ENCODE measurements at places on chromosomes 2 and 18. TPM values are rescaled to one million over a fixed set of nuclear protein-coding genes. Genes with fewer than 3 reads are reported as not detected.

GRCh38 chr2:136798766-136799165 is 33.4 kb downstream of the THSD7B start:
- DNase-seq, result no peak

- DNase-seq, result no peak
Measured at GRCh38 chr18:22349317-22349898, 68.3 kb downstream of the CTAGE1 start.

The PSMA8 gene
- total RNA-seq, result not detected

DNA sequence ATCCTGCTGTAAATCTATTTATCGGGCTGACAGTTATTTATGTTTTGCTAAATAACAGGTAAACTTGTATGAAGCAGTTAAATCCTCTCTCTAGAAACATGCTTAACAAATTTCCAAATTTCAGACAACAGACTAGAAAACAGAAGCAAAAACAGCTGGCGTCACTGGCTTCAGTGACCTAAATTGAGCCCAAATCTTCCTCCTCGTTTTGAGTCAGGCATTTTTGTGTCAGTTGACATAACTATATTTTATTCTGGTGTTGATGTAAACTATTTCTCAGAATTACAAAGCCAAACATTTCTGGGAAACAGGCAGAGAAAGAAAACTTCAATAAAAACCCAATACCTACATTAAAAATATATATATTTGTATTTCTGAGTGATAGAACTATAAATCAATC is 21.7 kb downstream of the RBMS1 start:
- DNase-seq, result no peak

The LYG2 gene
- not detected for total RNA-seq

The LOXL3 gene
- 93.6 TPM for total RNA-seq

DNA sequence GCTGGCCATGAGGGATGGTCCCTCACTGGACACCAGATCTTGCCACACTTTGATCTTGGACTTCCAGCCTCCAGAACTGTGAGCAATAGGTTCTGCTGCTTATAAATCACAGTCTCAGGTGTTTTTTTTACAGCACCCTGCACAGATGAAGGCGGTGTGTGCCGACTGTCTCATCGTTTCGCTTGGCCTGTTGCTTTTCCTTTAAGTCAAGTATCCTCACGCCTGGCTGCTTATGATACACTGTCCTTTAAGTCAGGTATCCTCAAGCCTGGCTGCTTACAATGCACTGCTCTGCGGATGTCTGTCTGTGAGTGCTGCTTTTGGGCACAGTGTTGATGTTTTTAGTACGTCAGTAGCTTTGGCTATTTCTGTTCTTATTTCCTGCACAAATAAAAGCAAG is 40.3 kb downstream of the SALL3 start:
- DNase-seq, result no peak

The C2orf42 gene
- 26.5 TPM for total RNA-seq

- DNase-seq, result peak; percentile 39
Measured at GRCh38 chr18:45785134-45785533, 40.3 kb upstream of the SIGLEC15 start.

DNA sequence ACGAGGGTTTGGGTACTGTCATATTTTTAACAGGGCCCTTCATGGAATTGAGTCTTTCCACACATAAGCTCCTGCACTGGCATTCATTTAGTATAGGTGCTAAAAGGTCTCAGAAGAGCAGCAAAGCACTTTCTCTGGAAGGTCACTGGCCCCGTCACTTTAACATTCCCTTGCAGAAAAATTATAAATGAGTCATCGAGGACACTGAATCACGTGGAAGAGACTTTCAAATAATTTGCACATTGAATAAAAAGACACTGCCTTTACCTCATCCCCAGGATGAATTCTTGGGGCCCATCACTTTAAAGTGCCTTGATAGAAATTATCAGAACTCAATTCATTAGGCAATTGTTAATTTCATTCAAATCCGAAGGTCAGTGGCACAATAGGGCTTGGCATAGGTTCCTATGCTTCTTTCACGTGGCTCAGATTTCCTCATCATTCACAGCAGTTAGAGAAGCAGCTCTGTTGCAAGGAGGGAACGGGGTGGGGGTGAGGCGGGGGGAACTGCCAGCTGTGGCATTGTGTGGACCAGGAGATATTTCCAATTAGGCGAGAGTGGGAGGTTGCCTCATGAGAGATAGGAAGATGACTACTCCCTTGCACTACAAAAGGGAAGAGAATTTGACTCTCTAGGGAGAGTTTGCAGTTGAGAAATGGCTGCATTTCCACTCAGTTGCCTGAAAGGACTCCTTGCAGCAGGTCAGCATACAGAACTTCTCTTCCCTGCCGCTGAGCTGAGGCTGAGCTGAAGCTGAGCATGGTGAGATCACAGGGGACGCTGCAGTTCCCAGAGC is 86.3 kb upstream of the NPAS2 start:
- DNase-seq, result peak; percentile 83

- peak; percentile 45 for DNase-seq
Measured at GRCh38 chr2:27831279-27832050, 58.7 kb downstream of the RBKS start.

DNA sequence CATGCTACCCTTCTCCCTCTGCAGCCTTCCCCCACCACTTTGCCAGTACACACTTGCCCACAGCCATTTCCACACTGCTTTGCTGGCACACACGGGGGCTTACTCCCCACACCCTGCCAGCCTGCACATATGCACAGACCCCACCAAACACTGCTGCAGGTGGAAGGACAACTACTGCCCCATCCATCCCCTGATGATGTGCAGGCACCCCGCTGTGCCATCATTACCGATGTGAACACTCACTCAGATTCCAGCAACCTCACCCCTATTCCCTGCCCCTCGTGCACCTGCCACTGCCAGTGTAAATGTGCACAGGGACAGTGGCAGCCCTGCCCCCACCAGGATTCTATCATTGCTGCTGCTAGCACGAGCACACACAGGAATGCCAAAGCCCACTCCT is 1400.8 kb upstream of the DDX18 start:
- no peak for DNase-seq

DNA sequence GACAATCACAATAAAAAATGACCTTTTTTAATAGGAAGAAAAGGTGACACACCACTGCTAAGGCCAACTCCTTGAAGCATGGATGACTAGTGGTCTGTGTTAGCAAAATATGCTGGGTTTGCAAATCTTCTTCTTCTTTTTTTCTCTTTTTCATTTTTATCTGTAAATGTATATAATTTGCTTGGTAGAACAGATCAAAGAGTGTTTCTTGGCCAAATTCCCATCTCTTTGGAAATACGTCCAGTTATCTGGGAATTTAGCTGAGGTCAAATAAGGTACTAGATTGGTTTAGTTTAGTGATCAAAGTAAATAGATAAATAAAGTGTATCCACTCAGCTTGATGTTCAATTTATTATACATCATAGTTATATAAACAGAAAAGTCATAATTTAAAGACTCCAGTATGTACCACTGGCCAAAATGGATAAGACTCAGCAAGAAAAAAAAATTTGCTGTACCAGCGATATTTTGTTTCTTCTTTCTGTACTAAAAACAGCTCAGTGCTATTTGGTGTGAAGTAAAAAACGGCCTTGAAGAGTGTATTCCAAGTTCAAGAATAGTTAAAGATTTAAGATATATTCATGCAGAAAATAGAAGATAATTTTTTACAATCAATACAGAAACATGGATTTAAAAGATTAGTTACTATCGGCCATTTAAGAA is 738.6 kb upstream of the PIK3C3 start:
- no peak for DNase-seq

- DNase-seq, result no peak
Measured at GRCh38 chr18:10194592-10194991, 259.8 kb upstream of the APCDD1 start.

The NT5C1B gene
- total RNA-seq, result not detected

The CPO gene
- total RNA-seq, result not detected

The FN1 gene
- 3,699 TPM for total RNA-seq

DNA sequence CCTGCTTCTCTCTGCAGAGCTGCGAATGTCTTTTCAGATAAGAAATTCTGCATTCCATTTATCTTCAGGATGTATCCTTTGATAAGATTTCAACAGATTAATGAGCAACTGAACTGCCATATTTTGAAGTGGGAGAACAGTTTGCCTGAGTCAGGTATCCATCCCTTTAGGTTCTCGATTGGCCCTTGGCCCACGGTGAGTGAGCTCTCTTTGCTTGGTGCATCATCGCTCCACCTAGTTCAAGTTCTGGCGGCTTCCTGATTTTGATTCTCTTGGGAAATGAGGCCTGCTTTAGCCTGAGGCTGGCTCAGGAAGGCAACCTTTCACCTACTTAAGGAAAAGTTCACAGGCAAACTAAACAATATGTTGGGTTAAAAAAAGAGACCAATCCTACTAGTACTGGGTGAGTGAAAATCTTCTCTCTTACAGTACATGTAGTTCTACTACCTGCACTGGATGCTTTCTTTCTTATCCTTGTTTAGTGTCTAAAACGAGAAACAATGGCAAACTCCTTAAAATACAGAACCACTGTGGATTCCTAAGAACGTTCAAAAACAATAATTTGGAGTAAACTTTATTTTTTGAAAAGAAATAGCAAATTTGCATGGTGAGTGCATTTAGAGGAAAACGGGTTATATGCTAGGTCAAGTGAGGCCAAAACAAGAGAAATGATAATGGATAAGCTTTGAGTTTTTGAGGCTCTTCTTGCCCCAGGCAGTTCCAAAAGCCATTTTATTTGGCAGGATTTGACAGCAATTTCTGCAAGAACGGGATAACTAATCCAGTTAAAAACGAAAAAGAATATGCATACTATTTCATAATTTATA is 837 bp upstream of the ACSL3 start:
- peak; percentile 84 for DNase-seq

The CRYGD gene
- total RNA-seq, result not detected

The CFAP65 gene
- total RNA-seq, result 0.12 TPM

- DNase-seq, result peak; percentile 9
Measured at GRCh38 chr2:101478181-101479001, 3.5 kb upstream of the RFX8 start.

DNA sequence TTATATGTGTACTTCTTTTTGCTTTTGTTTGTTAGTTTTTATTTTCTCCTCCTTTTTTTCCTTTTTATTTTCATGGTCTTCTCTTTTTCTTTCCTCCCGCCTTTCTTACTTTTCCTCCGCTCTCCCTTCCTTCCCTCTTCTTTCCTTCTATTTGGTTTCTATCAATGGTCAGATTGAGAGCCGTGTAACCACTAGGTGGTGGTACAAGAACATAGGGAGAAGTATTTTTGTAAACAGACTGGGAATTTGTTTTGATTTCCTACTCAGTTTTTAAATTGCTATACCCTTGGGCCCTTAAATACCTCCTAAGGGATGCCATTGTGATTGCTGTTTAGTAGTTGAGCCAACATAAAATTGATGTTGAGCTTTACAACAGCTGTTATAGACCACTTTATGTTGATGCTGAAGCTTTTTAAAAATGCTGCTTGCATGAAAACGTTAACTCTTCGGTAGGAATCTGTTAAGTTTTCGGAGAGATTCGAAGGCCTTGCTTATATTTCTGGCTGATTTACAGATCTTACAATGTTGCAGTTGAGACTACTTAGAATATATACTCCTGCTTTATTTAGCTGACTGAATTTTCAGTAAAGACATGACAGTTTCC is 124.2 kb downstream of the UBE2E3 start:
- DNase-seq, result peak; percentile 74

DNA sequence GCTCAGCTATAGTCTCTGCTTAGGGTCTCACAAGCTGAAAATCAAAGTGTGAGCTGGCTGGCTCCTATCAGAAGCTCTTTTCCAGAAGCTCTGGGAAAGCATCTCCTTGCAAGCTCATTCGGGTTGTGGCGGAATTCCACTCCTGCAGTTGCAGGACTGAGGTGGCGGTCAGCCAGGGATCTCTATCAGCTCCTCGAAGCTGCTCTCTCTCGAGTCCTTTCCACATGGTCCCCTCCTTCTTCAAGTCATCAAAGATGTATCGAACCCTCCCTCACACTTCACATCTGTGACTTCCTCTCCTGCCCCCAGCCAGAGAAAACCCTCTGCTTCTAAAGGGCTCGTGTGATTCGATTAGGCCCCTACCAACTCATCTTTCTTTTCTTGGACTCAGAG is 141.7 kb downstream of the ZFP36L2 start:
- DNase-seq, result peak; percentile 66

GRCh38 chr2:239535413-239536144 is 134.8 kb upstream of the HDAC4 start:
- DNase-seq, result no peak

GRCh38 chr2:105373895-105374401 is 24.9 kb downstream of the FHL2 start:
- DNase-seq, result no peak

The NEURL3 gene
- total RNA-seq, result 0.48 TPM

The BMP10 gene
- not detected for total RNA-seq

The IL1F10 gene
- not detected for total RNA-seq

The GDF7 gene
- not detected for total RNA-seq

The LINC00305 gene
- total RNA-seq, result not detected

- peak; percentile 41 for DNase-seq
Measured at GRCh38 chr2:201786471-201786870, 5.7 kb upstream of the ALS2 start.

DNA sequence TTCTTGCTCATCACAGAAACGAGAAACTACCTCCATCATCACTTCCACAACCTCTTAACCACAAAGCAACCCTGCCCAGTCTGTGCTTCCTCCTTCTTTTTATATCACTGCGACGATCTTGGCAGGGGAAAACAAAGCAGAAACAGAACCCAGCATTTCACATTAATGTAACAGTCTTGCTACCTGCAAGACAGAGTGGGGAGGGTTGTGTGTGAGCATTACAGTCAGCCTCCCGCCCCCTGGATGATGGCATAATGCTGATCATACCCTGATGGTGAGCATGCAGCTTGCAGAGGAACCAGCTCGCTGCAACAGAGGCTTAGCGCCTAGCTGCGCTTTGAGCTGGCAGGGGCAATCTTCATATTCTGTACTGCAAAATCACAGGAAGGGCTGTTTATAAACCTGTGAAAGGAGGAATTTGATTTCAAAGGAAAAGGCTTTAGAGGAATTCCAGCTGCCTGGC is 376.1 kb downstream of the IRS1 start:
- peak; percentile 77 for DNase-seq

DNA sequence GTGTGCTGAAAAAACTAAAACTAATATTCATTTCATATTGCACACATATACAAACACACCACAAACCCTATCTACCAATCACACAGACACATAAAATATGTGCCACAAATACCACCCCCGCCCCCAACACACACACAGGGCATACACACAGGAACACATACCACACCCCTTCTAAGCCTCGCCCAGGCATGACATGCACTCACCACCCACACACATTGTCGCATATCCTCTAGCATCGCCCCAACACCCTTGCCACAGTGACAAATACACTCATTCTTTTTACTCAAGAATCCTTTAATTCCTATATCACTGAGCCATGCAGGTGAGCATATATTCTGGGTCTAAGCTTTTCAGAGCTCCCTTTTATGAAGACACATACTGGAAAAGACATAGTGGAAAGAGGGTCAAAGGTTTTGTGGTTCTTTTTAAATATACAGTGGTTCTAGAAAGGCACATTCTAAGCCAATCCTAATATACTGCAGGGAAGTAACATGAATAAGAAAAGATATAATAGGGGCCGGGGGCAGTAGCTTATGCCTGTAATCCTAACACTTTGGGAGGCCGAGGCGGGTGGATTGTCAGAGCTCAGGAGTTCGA is 24.5 kb upstream of the LCLAT1 start:
- peak; percentile 36 for DNase-seq

- no peak for DNase-seq
Measured at GRCh38 chr2:201425952-201426351, 25.3 kb downstream of the TRAK2 start.
